ENCODE measurements at places on chromosomes 3 and 15. TPM values are rescaled to one million over a fixed set of nuclear protein-coding genes. Genes with fewer than 3 reads are reported as not detected.

CPA3 gene
- polyA plus RNA-seq, result 2.2 TPM

XCR1 gene
- 0.04 TPM for polyA plus RNA-seq

H1-8 gene
- not detected for polyA plus RNA-seq

DPPA2 gene
- polyA plus RNA-seq, result not detected

ARNT2 gene
- 6.5 TPM for polyA plus RNA-seq

HYAL1 gene
- polyA plus RNA-seq, result 27.8 TPM

BNC1 gene
- polyA plus RNA-seq, result 0.93 TPM

GRCh38 chr3:30750967-30751366 is 143.5 kb downstream of the GADL1 start:
- H3K27ac ChIP-seq, result no peak overlapping the region
- no peaks in the 10 kb centered on the region for H3K36me3 ChIP-seq
- H3K4me1 ChIP-seq, result no peaks in the 10 kb centered on the region
- H3K4me3 ChIP-seq, result no peak overlapping the region

- H3K27me3 ChIP-seq, result no peaks in the 10 kb centered on the region
- peak; percentile 59 for DNase-seq
- H3K4me3 ChIP-seq, result no peak overlapping the region
- H3K4me1 ChIP-seq, result no peaks in the 10 kb centered on the region
- H3K36me3 ChIP-seq, result no peaks in the 10 kb centered on the region
These were observed 135.3 kb downstream of the FMN1 start for GRCh38 chr15:33059184-33059583.

DNA sequence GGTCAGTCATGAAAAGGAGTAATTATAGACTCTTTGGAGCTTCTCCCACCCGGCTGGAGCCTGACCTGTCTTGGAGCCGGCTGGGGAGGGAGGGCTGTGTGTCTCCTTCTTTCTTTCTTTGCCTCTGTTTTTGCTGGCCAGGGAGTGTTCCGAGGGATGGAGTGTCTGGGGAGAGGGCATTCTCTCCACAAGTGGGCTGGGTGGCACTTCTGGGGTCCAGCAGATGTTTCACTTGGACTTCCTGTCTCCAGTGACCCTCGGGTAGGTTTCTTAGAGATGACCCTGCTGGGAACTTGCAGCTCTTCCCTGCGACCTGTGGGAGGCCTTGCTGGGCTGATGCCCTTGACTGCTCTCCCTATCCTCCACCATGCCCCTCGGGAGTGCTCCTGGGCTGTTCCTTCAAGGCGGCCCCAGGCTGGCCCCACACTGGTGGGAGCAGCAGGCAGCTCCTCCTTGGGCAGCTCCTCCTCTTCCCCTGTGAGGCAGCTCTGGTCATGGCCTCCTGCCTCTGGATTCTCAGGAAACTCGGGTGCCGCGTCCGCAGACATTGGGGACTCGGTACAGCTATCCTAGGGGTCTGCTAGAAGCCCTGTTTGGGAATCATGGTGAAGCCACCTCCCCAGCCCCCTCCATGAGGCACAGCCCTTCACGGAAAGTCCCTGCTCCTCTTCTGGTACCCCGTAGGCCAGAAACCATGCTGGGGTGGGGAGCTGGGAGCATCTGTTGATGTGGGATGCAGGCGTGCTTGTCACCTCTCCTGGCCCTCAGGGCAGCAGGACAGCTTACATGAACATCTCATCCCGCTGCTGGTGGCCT is 44.9 kb downstream of the APBA2 start:
- DNase-seq, result no peak
- no peaks in the 10 kb centered on the region for H3K4me1 ChIP-seq
- no peak overlapping the region for H3K4me3 ChIP-seq
- no peaks in the 10 kb centered on the region for H3K36me3 ChIP-seq
- H3K27me3 ChIP-seq, result no peaks in the 10 kb centered on the region

DNA sequence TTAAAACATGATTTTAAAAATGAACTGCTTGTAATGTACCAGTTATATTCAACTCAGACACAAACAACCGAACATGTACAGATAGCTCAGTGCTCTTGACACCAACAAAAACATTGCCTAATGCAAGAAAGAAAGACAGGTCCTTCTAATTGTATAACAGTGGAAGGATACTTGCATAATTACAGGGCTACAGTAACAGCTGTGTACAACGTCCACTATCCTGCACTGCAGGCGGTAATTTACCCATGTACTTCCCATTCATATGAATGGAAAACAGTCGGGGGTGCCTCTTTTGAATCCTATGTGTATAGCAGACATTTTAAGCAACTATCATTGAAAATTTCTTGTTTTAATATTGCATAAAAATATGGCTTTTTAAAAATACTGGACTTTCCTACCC is 41.1 kb upstream of the PLSCR5 start:
- no peak overlapping the region for H3K27ac ChIP-seq
- no peaks in the 10 kb centered on the region for H3K27me3 ChIP-seq
- no peaks in the 10 kb centered on the region for H3K4me1 ChIP-seq
- no peaks in the 10 kb centered on the region for H3K36me3 ChIP-seq
- H3K4me3 ChIP-seq, result no peak overlapping the region

DNA sequence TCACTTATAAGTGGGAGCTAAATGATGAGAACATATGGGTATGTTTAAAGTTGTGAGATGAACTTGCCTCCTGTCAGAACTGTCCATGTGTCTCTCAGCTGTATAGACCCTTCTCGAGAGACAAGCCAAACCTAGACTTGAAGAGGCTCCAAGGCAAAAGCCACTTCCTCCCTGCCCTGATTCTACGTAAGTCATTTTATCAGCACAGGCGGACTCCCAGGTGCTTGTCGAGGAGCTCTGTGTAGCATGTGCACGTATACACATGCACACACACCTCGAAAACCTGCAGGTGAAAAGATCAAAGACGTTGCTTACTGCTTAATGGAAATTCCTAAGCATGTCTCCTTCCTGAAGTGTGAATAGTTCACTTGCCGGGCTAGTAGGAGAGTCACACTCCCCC is 5.6 kb upstream of the CLEC3B start:
- H3K27ac ChIP-seq, result no peak overlapping the region
- no peak overlapping the region for H3K4me3 ChIP-seq
- H3K4me1 ChIP-seq, result peaks cover 49% of the 10 kb centered on the region
- DNase-seq, result peak; percentile 48
- no peaks in the 10 kb centered on the region for H3K36me3 ChIP-seq

DNA sequence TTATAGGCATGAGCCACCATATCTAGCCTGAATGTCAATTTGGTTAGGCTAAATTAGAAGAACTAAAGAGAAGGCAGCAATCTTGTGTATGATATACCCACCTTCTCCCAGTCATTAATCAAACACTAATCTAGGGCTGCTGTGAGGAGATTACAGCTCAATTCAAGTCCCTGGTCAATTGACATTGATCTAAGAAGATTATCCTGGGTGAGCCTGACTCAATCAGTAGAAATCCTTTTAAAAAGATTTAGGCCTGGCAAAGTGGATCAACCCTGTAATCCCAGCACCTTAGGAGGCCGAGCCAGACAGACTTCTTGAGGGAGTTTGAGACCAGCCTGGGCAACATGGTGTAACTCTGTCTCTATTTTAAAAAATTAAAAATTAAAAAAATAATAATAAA is 2.5 kb upstream of the DNAH12 start:
- H3K4me3 ChIP-seq, result no peak overlapping the region
- no peak for DNase-seq
- no peaks in the 10 kb centered on the region for H3K36me3 ChIP-seq
- H3K4me1 ChIP-seq, result no peaks in the 10 kb centered on the region

DNA sequence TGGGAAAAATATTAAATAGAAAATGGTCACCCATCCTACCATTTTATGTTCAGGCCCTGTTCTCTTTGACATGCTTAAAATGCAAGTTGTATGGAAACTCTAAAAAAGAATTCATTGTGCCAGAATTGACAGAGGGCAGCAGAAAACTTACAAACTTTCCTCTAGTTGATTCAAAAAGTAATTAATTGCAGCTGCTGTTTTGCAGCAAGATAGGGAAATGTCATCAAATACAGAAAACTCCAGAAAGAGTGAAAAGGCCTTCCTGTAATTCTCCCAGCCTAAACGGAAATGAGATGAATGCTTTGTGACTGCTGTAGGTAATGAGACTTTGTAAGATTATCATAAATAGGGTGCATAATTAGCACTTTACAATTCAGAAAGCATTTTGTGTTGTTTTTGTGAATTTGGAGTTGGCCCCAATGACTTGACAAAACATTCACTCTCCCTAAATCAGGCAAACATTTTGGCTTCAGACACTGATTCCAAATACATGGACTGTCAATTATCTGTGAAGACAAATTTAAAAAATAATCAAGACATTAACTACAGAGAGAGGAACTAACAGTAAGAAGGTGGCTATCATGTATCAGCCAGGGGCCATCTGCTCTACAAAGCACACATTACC is 861.8 kb downstream of the SQOR start:
- no peaks in the 10 kb centered on the region for H3K4me1 ChIP-seq
- H3K4me3 ChIP-seq, result no peak overlapping the region
- no peak overlapping the region for H3K27ac ChIP-seq
- no peaks in the 10 kb centered on the region for H3K27me3 ChIP-seq
- DNase-seq, result peak; percentile 3
- H3K36me3 ChIP-seq, result no peaks in the 10 kb centered on the region

GRCh38 chr3:105653868-105654267 is 214.9 kb downstream of the CBLB start:
- no peak for DNase-seq
- no peaks in the 10 kb centered on the region for H3K27me3 ChIP-seq
- peaks cover 7% of the 10 kb centered on the region for H3K36me3 ChIP-seq
- no peaks in the 10 kb centered on the region for H3K4me1 ChIP-seq
- no peak overlapping the region for H3K27ac ChIP-seq

- DNase-seq, result no peak
- no peaks in the 10 kb centered on the region for H3K27me3 ChIP-seq
- no peak overlapping the region for H3K4me3 ChIP-seq
- no peak overlapping the region for H3K27ac ChIP-seq
- H3K4me1 ChIP-seq, result no peaks in the 10 kb centered on the region
These were observed 221.4 kb downstream of the SOX2 start for GRCh38 chr3:181933052-181933618.

DNA sequence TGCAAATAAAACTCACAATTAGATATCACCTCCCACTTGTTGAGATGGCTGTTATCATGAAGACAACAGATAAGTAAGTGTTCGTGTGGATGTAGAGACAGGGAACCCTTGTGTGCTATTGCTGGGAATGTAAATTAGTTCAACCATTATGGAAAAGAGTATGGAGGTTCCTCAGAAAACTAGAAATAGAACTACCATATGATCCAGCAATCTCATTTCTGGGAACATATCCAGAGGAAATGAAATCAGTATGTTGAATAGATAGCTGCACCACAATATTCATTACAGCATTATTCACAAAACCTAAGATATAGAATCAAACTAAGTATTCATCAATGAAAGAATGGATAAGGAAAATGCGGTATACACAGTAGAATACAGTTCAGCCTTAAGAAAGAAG is 418.7 kb upstream of the CNTN6 start:
- H3K4me3 ChIP-seq, result no peak overlapping the region
- H3K27ac ChIP-seq, result no peak overlapping the region
- no peaks in the 10 kb centered on the region for H3K36me3 ChIP-seq
- no peak for DNase-seq
- H3K4me1 ChIP-seq, result no peaks in the 10 kb centered on the region

DNA sequence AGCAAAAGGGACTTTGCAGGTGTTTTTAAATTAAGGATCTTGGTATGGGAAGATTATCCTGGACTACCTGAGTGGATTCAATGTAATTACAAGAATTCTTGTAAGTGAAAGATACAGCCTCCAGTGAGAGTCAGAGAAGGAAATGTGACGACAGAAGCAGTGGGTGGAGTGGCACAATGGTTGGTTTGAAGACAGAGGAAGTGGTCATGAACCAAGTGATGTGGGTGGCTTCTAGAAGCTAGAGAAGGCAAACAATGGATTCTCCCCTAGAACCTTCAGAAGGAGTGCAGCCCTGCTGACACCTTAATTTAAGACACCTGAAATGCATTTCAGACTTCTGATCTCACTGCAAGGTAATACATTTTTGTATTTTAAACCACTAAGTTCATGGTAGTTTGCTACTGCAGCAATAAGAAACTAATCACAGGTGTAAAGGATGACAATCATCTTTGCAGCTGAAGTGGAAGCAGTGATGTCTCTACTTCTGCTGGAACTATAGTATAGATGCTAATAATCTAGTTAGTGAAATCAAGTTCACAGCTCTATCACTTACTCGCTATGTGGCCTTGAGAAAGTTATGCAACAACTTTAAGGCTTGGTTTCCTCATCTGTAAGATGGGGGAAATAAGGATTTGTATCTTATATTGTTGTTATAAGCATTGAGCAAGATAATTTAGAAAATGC is 403.4 kb upstream of the SUCLG2 start:
- H3K4me1 ChIP-seq, result no peaks in the 10 kb centered on the region
- no peak overlapping the region for H3K27ac ChIP-seq
- H3K4me3 ChIP-seq, result no peak overlapping the region
- no peak for DNase-seq
- H3K27me3 ChIP-seq, result no peaks in the 10 kb centered on the region
- H3K36me3 ChIP-seq, result no peaks in the 10 kb centered on the region

DNA sequence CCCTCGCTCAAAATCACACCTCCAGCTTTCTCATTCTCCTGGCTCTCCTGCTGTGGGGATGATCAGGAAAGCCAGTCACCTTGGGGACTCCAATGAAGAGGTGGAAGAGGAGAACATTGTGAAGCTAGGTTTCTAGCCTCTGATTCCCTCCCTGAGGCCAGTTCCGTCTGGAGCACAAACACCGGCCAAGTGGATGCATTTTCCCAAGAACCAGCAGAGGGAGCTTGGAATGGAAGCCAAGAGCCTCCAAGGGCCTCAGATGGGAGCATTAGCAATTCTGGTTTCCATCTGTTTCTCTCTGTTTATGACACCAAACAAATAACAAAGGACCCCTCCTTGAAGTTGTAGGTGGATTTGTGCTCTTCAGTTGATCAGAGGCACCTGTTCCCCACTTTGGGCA is 40.6 kb upstream of the NMNAT3 start:
- H3K4me3 ChIP-seq, result no peak overlapping the region
- no peaks in the 10 kb centered on the region for H3K27me3 ChIP-seq
- no peaks in the 10 kb centered on the region for H3K36me3 ChIP-seq
- no peaks in the 10 kb centered on the region for H3K4me1 ChIP-seq
- DNase-seq, result peak; percentile 75

DNA sequence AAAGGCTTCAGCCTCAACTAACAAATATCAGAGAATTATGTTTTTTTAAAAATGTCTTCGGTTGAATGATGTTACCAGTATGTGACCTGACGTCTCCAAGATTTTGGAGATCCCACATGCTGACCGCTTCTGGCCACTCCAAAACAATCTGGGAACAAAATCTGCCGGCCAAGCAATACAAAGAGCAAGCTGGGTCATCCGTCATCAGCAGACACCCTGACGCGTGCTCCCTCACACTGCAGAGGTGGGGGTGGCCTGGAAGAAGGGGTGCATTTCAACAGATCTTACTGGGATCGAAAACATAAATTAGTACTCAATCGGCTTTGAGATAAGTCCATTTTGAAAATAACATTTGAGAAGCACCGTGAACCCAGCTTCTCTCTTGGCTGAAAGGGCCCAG is 33.6 kb downstream of the HES1 start:
- no peaks in the 10 kb centered on the region for H3K27me3 ChIP-seq
- H3K4me1 ChIP-seq, result no peaks in the 10 kb centered on the region
- H3K27ac ChIP-seq, result no peak overlapping the region

- H3K27me3 ChIP-seq, result no peaks in the 10 kb centered on the region
- no peak overlapping the region for H3K4me3 ChIP-seq
- DNase-seq, result no peak
- no peak overlapping the region for H3K27ac ChIP-seq
- peaks cover 9% of the 10 kb centered on the region for H3K36me3 ChIP-seq
- H3K4me1 ChIP-seq, result no peaks in the 10 kb centered on the region
These were observed 57.2 kb downstream of the SNX4 start for GRCh38 chr3:125462722-125463299.
